ENCODE measurements at places on chromosomes 5 and 9. TPM values are rescaled to one million over a fixed set of nuclear protein-coding genes. Genes with fewer than 3 reads are reported as not detected.

Gene WDR38
- not detected for total RNA-seq

Gene LCN2
- 106 TPM for total RNA-seq

Gene SH3TC2
- 2.3 TPM for total RNA-seq

Gene PIP5K1B
- total RNA-seq, result not detected

Gene CYLC2
- total RNA-seq, result not detected

Gene IFNA2
- not detected for total RNA-seq

Gene PCDHGA1
- 0.75 TPM for total RNA-seq

Gene SLC24A2
- not detected for total RNA-seq

Gene SPATA31D4
- total RNA-seq, result not detected

Gene POC5
- total RNA-seq, result 21.9 TPM

Gene CCDC152
- total RNA-seq, result 2.7 TPM

Gene PCDH12
- total RNA-seq, result under 0.01 TPM

Gene PKD2L2
- total RNA-seq, result not detected

Gene C9orf153
- not detected for total RNA-seq

Gene HAVCR1
- 25.8 TPM for total RNA-seq

Gene LAMC3
- 0.29 TPM for total RNA-seq

Gene PDZD2
- 1.8 TPM for total RNA-seq

Gene ITGA2
- 28.1 TPM for total RNA-seq

Gene RAD1
- total RNA-seq, result 40.3 TPM

Gene ACSL6
- total RNA-seq, result not detected

Gene LHX6
- total RNA-seq, result not detected

Gene HTR1A
- not detected for total RNA-seq

Gene DEPDC1B
- 38.6 TPM for total RNA-seq

Gene DPM2
- 26.2 TPM for total RNA-seq

Gene CMYA5
- 2.8 TPM for total RNA-seq

Gene TNFAIP8
- total RNA-seq, result 84.9 TPM

Gene RIC1
- total RNA-seq, result 22.0 TPM

Gene CDC26
- 30.5 TPM for total RNA-seq

Gene IL13
- not detected for total RNA-seq

Gene TLR4
- 1.7 TPM for total RNA-seq

Gene C9orf50
- not detected for total RNA-seq
